Activated CD4-positive, alpha-beta T cell treated with anti-CD3 and anti-CD28 coated beads for 48 hours (primary cell): ENCODE measurements at places on chromosomes 1 and 21.

- no peak for DNase-seq
These were observed 28.2 kb downstream of the GPR88 start for GRCh38 chr1:100565937-100566699.

- DNase-seq = no peak
These were observed 1.2 kb upstream of the LRRC52 start for GRCh38 chr1:165542647-165543046.

DNA sequence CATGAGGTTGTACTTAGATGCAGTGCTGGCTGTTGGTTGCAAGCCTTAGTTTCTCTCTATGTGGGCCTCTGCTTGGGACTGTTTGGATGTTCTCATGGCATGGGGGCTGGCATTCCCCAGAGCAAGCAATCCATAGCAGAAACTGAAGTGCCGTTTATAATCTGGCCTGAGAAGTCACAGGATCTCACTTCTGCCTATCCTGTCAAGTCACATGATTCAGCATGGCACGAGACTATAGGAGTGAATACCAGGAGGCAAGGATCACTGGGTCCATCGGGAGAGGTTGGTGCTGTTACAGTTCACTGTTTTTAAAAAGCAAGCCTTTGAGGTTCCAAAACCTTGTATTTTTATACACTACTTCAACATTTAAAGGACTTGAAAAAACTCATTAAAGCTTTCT is 16.7 kb downstream of the COLGALT2 start:
- no peak for DNase-seq

DNA sequence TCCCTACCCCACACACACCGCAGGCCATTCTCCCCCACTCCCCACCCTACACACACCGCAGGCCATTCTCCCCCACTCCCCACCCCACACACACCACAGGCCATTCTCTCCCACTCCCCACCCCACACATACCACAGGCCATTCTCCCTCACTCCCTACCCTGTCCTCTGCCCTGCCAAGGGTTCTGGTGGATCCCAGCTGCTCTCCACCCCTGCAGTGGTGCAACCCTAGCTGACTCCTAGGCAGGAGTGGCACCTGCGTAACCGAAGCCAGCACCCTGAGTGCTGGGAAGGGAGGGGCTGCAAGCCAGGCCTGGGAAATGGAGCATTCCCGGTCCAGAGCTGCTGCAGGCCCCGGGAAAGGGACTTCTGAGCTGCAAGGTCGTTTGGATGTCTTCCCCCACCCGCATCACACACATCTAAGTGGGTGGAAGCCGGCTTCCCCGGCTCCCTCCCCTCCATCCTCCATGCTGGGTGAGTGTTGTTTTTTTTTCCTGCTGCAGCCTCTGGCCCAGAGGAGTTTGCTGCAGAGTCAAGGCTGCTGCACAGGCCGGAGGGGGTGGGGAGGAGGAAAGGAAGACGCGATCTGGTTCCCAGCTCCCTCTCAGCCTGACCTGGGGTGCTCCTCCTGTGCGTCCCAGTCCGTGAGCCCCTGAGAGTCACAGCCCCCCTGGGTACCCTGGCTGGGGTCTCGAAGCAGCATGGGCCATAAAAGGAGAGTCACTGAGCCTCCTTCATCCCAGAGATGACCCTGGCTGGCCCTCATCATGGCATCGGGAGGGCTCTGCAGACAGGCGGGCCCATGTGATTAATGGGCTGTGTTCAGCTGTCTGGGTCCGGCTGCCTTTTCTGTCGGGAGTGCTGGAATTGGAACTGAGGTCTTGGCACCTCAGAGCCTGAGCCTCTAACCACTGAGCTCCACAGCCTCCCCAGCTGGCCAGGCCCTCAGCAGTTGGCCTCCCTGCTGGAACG is 16.1 kb downstream of the H6PD start:
- no peak for DNase-seq

GRCh38 chr1:54805981-54806381 is 4.9 kb upstream of the TTC22 start:
- DNase-seq = no peak

- DNase-seq = no peak
These were observed 552 bp upstream of the ZNF691 start for GRCh38 chr1:42845866-42846256.
